ENCODE measurements at places on chromosomes 2 and 18.

DNA sequence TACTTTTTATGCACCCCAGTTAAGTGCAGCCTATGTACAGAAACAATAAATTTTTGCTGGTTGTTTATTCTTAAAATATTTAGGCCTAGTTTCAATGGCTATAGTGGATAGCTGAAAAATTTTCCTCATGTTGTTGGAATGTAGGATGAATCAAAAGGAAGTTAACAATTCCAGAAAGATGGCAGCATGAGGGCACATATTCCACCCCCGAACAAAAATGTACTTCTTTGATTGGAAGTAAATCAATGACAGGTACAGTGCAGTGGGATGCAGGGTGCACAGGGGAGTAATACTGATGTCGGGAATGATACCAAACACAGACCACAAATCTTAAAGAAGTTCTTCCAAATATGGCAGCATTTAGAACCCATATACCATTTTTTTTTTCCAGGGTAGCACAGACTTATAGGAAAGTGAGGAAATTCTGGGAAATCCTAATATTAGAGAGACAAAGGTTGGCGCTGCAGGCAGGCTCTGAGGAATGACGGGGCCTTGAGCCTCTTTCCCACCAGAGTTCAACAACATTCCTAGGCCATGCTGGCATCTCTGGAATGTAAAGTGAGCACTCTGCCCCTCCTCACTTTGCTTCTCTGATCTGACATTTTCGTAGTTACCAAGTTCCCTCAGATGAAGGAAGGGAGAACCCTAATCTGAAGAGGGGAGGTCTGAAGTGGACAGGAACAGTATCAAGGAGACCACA lies 36.6 kb upstream of the IKZF2 start:
- no peak for DNase-seq

GRCh38 chr2:40281021-40281940 lies 170.6 kb downstream of the SLC8A1 start:
- no peak for DNase-seq

- no peak for DNase-seq
Observed at GRCh38 chr2:204898928-204899640, 353.8 kb downstream of the PARD3B start.

- no peak for DNase-seq
Observed at GRCh38 chr2:63643486-63643885, 54.7 kb downstream of the MDH1 start.

- DNase-seq, result no peak
Observed at GRCh38 chr2:10246370-10246769, 56.3 kb upstream of the HPCAL1 start.

GRCh38 chr2:143329288-143329687 lies 200.1 kb downstream of the ARHGAP15 start:
- no peak for DNase-seq

DNA sequence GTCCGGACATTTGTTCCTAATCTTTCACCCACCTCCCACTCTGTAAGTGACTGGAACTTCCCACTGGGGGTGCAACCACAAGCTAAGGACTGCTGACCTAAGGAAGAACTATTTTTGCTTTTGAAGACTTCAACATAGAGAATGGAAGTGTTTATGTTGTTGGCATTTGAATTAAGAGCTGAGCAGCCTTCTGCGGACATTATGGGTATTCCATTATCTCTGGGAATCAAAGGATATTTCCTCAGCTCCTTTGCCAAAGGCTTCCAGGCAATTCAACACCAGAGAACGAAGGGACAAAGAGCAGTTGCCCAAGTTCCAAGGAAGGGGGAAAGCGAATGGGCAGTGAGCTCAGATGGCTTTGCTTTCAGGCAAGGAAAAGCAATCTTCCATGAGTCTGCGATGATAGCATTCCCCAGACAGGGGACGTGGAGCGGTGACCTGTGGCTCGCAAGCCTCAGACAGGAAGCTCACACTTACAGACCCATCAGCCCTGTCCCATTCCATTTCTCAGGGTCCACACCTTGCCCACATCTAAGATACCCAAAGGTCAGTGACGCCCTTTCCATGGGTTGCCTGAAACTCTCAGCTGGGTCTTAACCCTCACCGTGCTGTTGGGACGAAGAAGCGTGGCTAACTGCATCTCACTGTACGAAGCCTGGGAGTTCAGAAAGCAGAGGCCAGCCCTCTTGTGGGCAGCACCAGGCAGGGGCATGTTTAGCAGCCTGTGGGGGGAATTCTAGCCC lies 116.8 kb downstream of the COPS8 start:
- DNase-seq, result peak; percentile 45

DNA sequence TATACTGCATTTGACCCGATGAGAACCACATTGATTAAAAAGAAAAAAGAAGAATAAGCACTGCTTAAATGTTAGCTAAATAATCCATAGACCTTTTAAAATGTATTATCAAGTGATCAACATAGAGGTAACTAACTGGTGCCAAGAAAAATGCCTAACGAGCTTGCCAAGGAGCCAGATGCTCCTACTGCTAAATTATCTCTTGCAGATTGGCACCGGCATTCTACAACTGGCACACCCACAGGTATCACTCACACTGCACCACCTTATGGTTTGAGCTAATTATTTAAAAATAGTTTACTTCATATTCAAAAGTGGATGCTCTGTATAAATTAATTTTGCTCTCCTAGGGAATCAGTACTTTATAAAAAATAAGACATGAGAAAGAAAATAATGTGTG lies 341.6 kb upstream of the CDH7 start:
- DNase-seq, result no peak

DNA sequence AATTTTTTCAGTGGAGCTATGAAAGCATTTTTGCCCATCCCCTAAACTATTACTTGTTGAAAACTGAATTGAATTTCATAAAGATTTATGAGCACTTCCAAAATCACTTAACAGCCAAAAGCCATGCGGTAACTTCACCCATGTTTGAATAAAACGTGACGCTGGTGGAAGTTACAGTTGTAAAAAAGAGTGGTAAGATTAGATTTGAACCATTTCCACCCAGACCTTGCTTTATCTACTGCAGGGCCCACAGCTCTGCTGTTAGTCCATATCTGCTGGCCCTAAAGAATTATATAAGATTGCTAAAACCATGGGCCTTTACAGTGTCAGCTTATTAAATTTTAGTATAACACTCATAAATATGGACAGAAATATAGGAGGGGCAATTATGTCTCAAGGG lies 15.5 kb upstream of the ITGA4 start:
- DNase-seq, result no peak

DNA sequence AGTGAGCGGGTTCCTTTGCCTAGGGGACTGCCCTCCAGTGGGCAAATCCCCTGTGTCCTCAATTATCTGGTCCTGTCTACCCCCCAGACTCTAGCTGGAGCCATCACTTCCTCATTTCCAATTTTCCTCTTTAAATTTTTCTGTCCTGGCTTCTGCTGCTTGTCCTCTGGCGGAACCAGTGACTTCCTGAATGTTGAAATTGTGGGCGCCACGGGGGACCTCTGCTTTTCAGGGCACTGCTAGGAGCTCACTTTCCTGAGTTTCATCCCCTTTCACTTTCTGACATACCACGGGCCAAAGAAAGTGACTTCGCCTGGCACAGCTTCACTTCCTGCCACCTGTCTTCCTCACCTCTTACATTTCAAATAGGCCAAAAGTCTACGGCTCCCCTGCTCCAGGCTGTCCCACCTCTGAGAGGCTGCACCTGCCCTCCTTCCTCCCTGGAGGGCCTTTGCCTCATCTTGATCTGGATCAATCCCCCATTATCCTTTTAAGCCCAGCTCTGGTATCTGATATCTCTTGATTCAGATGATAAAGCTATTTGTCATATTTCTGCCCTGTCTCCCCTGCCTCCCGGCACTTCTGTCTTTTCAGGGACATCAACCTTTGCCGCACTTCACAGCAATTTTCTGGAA lies 1.4 kb upstream of the MARCO start:
- DNase-seq, result no peak

GRCh38 chr2:6352247-6352646 lies 513.5 kb downstream of the CMPK2 start:
- no peak for DNase-seq

- DNase-seq, result no peak
Observed at GRCh38 chr18:1253827-1254226, 349.2 kb downstream of the ADCYAP1 start.

DNA sequence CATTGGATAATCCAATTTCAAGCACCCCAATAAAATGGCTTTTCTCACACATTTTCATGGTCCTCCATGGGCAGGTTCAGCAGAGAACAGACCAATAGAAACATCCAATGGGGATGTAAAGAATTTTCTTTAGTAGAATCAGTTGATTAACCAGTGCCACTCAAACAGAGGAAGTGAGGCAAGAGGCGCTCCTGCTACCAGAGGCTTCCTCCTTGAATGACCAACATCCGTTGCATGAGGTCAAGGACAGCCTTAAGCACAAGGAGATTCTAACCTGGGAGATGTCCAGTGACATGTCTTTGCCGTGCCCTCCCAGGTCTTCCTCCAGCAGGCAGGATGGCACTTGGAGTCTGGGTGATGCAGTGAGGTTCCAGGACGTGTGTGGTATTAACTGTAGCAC lies 146.6 kb downstream of the PIEZO2 start:
- DNase-seq, result no peak
